ENCODE measurements at places on chromosomes 6 and 20.
A peak's percentile ranks its signal among the peaks of the same experiment; 100 is the strongest.

DNA sequence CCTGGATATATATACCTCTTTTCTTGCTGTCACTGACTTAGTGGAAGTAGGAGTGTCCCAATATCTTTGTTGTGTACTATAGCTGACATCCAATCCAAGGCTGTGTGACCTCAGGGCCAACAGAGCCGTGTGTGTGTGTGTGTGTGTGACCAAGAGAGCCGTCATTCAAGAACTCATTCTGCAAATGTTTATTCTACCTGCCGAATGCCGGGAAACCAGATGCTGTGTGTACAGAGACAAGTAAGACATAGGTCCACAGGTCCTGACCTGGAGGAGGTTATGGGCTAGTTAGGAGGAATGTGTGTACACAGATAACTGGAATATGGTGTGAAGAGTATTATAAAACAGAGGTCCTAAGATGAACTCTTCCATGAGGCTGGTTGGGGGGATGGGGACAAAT, 190.0 kb downstream of the DHX35 start:
- DNase-seq, result no peak

GRCh38 chr20:18056174-18057100, 1.3 kb downstream of the OVOL2 start:
- peak; percentile 80 for DNase-seq

GRCh38 chr6:150547502-150548222, 52.0 kb upstream of the PLEKHG1 start:
- no peak for DNase-seq

DNA sequence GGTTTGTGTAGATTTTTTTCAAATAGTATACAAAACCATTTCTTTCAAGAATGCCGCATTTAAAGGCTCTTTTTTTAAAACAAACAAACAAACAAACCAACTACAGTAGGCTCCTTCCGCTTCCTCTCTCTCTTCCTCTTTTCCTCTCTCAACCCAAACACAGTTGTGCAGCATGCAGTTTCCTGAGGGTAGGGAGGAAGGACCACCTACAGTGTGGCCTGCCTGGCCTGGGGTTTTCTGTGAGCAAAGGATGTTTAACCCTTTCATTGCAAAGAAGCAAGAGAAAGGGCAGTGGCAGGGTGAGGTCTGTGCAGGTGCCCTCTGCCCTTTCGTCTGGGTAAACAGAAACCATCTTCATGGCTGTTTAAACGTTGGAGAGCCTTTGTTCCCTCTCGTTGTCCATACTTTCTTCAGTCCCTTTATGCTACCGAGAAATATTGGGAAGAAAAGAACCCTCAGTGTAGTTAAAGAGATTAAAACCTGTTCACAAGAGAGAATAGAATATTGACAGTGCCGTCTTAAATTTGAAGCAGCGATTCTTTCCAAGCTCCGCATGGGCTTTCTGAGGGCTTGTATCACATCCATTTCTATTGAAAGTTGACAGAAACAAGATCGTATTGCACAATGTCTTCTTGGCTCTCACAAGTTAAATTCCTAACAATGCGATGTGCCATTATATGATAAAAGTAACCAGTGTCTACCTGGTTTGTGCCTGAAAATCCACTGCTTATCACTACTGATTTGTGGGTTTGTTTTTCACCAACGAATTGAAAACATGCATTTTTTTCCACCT, 215.5 kb upstream of the SNX9 start:
- no peak for DNase-seq

DNA sequence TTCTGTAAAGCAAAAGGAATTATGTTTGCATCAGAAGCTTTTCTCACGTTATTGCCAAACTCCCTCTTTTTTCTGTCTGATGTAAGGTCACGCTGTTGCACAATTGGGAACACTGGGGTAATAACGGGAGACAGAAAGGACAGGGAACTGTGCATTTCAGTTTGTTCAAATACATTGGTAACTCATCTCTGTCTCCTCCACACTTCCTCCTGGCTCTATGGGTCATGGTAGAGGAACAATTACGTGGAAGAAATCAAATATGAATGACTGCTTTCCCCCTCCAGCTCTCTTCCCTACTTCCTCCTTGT, 132.2 kb upstream of the TNFAIP3 start:
- DNase-seq, result no peak

- DNase-seq, result no peak
Measured at GRCh38 chr6:105560611-105561066, 157.8 kb upstream of the PREP start.

DNA sequence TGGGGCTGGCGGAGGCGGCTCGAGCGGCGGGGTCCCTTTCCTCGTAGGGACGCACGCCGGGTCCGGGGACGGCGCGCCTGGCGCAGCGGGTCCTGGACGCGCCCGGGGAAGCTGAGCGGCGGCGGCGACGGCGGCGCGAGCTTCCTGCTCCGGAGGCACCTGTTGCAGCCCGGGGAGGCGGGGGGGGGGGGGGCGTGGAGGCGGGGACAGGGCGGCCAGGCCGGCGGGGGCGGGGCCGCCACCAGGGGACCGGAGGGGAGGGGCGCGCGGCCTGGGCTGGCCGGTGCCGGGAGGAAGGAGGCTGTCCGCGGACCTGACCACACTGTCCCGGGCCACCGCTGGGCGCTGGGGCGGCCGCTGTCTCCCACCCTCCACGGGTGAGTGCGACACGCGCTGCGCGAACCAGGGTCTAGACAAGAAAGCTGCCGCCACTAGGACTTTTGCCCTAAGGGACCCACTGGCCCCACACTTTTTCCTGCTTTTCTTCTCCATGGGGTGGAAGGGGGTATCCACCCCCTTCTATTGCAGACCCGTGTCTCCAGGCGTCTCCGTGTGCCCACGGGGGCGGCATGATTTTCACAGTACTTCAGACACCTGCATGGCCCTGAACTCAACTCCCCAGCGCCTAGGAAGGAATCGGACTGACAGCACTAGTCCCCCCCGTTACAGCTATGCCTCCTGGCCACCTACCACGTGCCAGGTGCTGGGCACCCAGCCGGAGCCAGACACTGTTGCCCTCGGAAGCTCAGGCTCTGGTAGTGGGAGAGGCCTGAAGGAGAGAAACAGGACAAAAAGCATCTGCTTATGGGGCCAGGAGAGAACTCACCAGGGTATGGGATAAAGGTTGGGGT, at the start of gene NFATC2:
TSS of gene NFATC2 (minus strand) at position 149 of the 851 bp plus-strand sequence. CDS start 220 bp downstream, outside the sequence.
- peak; percentile 61 for DNase-seq

- DNase-seq, result no peak
Measured at GRCh38 chr6:106525107-106525881, 104.0 kb downstream of the RTN4IP1 start.

DNA sequence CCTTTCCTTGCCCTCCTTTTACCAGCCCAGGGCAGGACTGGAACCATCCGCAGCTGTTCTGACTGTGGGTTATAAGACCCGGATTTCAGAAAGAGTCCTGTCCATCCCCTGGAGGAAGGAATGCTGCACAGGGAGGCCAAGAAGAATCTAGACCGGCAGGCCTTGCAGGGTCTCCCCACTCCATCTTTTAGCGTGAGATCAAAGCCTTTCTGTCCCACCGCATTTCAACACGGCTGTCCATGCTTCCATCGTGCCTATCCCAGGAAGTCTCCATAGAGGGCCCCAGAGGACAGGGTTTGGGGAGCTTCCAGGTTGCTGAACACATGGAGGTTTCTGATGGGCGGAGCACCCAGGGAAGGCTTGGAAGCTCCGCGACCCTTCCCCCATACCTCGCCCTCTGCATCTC, 79.3 kb upstream of the AGPAT4 start:
- DNase-seq, result peak; percentile 91

Measured in NCI-H146 (cell line).